HuH-7.5 (cell line): ENCODE measurements at places on chromosomes 2 and 18.

GRCh38 chr2:53938904-53939303 is 31.9 kb downstream of the PSME4 start:
- no peak for DNase-seq

- no peak for DNase-seq
Observed at GRCh38 chr2:172062402-172063004, 22.8 kb upstream of the DLX1 start.

GRCh38 chr2:237695201-237695780 is 67.9 kb downstream of the LRRFIP1 start:
- DNase-seq: no peak

GRCh38 chr2:20110876-20111275 is 59.4 kb upstream of the LAPTM4A start:
- no peak for DNase-seq

- DNase-seq: no peak
Observed at GRCh38 chr2:160409480-160409879, 84.1 kb downstream of the RBMS1 start.

GRCh38 chr2:207625014-207625907 is at the start of gene METTL21A:
TSS of gene METTL21A (minus strand) at chr2:207625394. CDS start at chr2:207624375, 1,019 bp downstream.
- peak; percentile 92 for DNase-seq

DNA sequence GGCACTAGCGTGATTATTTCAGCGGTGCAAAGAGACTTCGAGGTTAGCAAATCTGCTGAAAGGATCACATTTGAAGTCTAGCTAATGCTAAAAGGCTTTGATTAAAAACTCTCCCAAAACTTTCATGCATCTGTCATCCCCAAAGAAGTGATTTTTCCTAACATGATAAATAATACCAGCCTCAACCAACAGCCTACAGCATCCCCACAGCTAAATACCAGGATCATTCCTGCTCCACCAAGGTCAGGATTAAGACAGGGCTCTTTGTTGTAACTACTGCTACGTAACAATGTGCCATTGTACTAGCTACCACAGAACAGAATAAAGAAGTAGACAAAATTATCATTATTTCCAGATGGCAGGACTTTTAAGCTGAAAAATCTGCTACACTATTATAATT is 1.6 kb downstream of the OR6B3 start:
- no peak for DNase-seq

GRCh38 chr2:43898134-43898837 is 59.5 kb downstream of the ABCG8 start:
- no peak for DNase-seq

- no peak for DNase-seq
Observed at GRCh38 chr2:101732199-101732598, 34.7 kb downstream of the MAP4K4 start.

GRCh38 chr2:120831891-120832290 is 96.2 kb downstream of the GLI2 start:
- DNase-seq: no peak
